ENCODE measurements at places on chromosomes 4 and X. TPM values are rescaled to one million over a fixed set of nuclear protein-coding genes. Genes with fewer than 3 reads are reported as not detected.

ASB11 gene
- not detected for total RNA-seq

NALF2 gene
- total RNA-seq: 0.74 TPM

TRIM60 gene
- not detected for total RNA-seq

GAR1 gene
- total RNA-seq: 0.97 TPM

DNA sequence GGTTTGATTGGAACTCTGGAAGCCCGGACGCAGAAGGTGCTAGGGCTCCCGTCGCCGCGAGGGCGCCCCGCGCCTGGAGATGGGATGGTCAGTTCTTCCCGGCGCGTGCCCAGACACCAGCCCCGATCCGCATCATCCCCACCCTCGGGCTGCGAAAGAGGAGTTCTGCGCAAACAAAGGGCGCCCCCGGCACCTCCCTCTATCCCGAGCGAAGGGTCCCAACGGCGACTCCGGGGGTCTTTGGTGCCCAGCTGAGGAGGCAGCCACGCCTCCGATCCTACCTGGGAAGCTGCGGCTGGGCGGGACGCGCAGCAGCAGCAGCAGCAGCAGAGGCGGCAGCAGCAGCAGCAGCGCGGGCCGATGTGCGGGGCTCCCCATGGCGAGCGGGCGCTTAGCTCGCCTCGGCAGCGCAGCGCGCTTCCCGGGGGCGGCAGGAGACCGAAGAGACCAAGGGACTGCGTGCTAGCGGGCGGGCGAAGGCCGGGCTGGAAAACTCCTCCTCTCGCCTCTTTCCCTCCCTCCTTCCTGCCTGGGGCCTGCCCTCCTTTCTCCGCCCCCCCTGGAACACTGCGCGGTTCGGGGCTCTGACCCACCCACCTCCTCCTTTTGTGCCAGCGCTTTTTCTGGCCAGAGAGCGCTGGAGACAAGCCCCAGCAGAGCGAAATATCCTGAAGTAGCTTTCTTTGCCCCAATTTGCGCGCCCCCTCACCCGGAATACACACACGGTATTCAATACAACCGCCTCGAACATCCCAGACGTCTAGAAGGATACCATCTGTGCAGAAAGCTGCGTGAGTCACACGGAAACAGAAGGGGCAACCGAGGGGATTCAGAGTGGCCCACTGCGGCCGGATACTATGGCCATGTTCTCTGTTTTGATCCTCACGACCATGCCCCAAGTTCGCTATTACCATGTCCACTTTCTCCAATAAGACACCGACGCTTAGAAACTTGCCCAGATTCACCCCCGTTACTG is at the start of gene SRPX:
TSS of gene SRPX (minus strand) at position 457 of the 976 bp plus-strand sequence. CDS start at position 378, 79 bp downstream.
- no peak for DNase-seq
- H3K4me1 ChIP-seq: no peaks in the 10 kb centered on the region
- no peaks in the 10 kb centered on the region for H3K36me3 ChIP-seq
- H3K27me3 ChIP-seq: peaks cover 4% of the 10 kb centered on the region

DNA sequence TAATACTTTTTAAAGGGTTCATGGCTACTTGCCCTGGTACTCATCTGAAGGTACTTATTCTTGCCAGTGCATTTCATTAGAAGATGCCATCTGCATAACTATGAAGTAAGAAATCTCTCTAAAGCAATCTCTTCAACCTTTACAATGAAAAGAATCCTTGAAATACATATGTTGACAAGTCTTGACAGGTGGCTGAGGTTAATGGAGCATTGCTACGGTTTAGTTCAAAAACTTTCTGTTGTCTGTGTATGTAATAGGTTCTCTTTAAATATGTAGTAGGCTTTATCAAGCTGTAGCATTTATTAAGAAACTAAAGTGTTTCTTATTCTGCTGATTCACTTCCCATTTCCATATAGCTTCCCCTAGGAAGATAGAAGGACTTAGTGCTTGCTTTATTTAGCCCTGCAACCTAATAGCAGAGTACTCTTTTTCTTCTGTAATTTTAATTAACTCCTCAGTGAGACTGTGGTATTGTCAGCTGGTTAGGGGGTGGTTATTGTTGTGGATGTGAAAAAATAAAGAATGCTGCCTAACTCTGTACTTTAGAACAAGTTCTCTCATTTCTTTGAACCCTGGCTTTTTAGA is 39.3 kb downstream of the SLAIN2 start:
- H3K27ac ChIP-seq: no peak overlapping the region
- H3K27me3 ChIP-seq: no peaks in the 10 kb centered on the region
- peaks cover 14% of the 10 kb centered on the region for H3K4me1 ChIP-seq
- H3K36me3 ChIP-seq: peaks cover 6% of the 10 kb centered on the region
- no peak overlapping the region for H3K4me3 ChIP-seq

- no peaks in the 10 kb centered on the region for H3K4me1 ChIP-seq
- no peaks in the 10 kb centered on the region for H3K36me3 ChIP-seq
- no peak overlapping the region for H3K4me3 ChIP-seq
- H3K27ac ChIP-seq: no peak overlapping the region
These were observed 918.7 kb upstream of the POU3F4 start for GRCh38 chrX:82589410-82589809.

DNA sequence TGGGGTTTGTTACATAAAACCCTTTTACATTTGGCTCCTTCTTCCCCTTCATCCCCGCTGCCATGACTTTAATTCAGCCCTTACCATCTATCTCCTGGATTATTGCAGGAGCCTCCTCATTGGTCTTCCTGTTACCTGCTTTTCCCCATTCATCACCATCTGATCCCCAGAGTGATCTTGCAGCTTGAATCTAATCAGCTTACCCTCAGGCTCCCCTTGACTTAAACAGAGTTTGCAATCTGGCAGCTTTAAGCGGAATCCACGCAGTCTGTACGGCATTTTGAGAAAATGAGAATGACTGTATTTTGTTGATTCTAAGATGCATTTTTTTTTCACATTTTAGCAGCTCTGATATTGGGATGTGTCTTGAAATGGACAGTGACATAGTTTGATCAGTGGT is 14.9 kb upstream of the PPEF1 start:
- H3K36me3 ChIP-seq: no peaks in the 10 kb centered on the region
- H3K4me3 ChIP-seq: no peak overlapping the region
- no peak overlapping the region for H3K27ac ChIP-seq
- no peaks in the 10 kb centered on the region for H3K27me3 ChIP-seq
- H3K4me1 ChIP-seq: no peaks in the 10 kb centered on the region
- no peak for DNase-seq

DNA sequence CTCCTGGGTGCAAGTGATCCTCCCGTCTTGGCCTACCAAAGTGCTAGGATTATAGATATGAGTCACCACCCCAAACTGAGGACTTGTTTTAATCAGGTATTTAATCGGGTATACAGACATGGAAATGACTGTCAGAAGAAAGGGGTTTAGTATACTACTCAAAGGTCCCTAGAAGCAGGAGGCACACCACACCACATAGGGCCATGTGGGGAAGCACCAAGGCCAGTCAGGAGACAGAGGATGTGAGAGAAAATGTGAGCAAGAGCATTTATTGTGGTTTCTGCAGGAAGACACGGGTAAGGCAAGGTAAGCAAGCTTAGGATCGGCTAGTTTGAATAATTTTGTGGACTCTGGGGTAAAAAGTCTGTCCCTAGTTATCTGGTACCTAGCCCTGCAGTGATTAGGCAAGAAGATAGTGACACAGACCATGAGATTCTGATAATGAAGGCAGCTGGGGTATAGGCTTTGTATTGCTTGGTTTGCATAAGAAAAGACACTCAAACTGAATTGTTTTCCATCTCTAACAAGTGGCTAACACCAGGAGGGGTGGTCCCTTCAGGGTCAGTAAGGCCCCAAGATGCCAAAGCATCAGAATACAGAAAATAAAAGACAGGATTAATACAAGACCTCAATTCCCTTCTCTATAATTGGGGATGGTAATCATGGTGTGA is 408.8 kb upstream of the F9 start:
- no peaks in the 10 kb centered on the region for H3K4me1 ChIP-seq
- H3K36me3 ChIP-seq: no peaks in the 10 kb centered on the region
- no peak for DNase-seq

DNA sequence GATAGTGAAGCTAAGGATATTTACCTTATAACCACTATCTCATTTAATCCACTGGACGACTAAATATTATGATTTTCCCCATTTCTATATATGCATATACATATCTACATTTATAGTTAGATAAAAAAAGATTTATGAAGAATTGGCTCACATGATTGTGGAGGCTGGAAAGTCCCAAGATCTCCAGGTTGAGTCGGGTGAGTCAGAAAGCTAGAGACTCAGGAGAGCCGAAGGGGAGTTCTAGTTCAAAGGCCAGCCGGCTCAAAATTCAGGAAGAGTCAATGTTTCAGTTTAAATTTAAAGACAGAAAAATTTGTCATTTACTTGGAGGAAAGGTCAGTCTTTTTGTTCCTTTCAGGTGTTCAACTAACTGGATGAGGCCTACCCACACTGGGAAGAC is 158.2 kb upstream of the CPEB2 start:
- no peak for DNase-seq
- H3K4me1 ChIP-seq: no peaks in the 10 kb centered on the region
- no peaks in the 10 kb centered on the region for H3K27me3 ChIP-seq
- no peak overlapping the region for H3K4me3 ChIP-seq

GRCh38 chr4:25358515-25359275 is 18.4 kb upstream of the ANAPC4 start:
- H3K27me3 ChIP-seq: no peaks in the 10 kb centered on the region
- no peak for DNase-seq
- H3K27ac ChIP-seq: no peak overlapping the region
- no peaks in the 10 kb centered on the region for H3K4me1 ChIP-seq

DNA sequence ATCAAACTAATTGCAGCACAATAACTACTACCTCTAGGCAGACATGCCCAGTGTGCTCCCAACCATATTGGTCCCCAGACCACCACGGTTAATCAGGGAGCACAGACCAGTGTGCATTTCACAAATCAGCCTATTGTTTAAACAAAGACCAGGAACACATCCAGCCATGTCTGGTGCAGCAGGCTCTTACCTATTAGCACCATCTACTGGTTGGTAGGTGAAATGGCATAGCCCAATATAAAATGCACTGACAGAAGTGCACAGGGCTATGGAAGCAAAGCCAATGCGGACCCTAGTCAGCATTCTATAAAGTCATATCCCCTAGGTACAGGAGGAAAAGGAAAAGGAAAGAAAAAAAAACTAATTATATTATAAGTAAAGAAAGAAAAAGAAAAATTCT is 15.5 kb upstream of the CYLC1 start:
- no peak overlapping the region for H3K27ac ChIP-seq
- H3K36me3 ChIP-seq: no peaks in the 10 kb centered on the region
- no peaks in the 10 kb centered on the region for H3K27me3 ChIP-seq
- peak; percentile 29 for DNase-seq

DNA sequence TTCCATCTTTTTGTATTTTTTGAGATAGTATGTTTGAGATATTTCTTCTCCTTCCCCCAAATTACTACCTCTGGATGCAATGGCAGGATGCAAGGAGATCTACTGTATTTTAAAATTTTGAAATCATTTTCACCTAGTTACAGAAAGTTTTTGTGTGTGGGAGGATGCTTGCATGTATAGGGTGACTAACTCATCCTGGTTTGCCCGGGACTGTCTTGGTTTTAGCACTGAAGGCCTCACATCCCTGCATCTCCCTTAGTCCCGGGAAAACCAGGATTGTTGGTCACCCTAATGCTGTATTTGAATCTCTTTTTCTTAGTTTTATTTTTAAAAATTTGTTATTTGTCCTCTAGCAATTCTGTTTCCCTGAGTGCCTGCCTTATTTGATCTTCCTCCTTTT is 12.1 kb downstream of the SUPT20HL2 start:
- no peaks in the 10 kb centered on the region for H3K4me1 ChIP-seq
- no peak overlapping the region for H3K4me3 ChIP-seq
- H3K36me3 ChIP-seq: no peaks in the 10 kb centered on the region
- no peak overlapping the region for H3K27ac ChIP-seq
- no peak for DNase-seq

GRCh38 chrX:112147206-112147605 is 64.6 kb upstream of the TRPC5 start:
- DNase-seq: peak; percentile 18
- no peaks in the 10 kb centered on the region for H3K36me3 ChIP-seq
- no peak overlapping the region for H3K27ac ChIP-seq
- H3K4me1 ChIP-seq: no peaks in the 10 kb centered on the region
- H3K27me3 ChIP-seq: peaks cover 6% of the 10 kb centered on the region
